Pancreas (tissue), 10 donors: ENCODE measurements at places on chromosomes 3 and 15.

- no peak for DNase-seq
These were observed 1.1 kb downstream of the SSR3 start for GRCh38 chr3:156553705-156554356.

- DNase-seq, result no peak
These were observed 65.6 kb downstream of the MAP4 start for GRCh38 chr3:47950453-47951169.

DNA sequence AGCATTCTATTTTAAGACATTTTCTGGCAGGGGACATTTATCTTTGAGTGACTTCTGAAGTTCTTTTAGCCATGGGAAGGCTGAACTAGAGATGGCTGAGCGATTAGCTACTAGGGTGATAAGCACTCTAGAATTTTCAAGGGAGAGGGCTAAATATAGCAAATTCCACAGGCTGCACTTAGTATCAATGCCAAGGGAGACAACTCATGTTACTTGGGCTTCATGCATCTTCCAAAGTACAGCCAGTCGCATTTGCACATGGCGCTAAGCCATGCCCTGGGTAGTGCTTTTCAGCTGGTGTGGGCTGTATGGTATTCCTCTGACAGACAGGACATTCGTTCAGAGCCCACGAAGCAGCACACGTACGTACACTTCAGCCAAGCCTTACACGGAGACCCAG, 69.6 kb downstream of the RYR3 start:
- no peak for DNase-seq

DNA sequence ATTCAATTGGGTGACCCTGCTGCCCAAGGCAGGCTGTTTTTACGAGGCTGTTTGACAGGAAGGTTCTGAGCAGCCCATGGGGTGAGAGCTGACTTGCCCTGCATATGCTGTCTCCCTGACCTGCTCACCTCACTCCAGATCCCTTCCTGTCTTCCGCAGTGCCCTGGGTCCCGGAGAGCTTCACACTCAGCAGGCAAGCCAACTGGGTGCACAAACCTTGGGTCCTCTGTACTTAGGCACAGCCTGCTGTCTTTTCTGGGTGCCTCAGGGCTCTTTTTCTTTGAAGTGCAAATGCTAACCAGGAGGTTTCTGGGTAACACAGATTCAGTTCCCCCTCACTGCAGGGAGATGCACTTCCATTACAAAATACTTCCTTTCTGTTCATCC, 32.8 kb downstream of the ZXDC start:
- DNase-seq, result peak; percentile 6

DNA sequence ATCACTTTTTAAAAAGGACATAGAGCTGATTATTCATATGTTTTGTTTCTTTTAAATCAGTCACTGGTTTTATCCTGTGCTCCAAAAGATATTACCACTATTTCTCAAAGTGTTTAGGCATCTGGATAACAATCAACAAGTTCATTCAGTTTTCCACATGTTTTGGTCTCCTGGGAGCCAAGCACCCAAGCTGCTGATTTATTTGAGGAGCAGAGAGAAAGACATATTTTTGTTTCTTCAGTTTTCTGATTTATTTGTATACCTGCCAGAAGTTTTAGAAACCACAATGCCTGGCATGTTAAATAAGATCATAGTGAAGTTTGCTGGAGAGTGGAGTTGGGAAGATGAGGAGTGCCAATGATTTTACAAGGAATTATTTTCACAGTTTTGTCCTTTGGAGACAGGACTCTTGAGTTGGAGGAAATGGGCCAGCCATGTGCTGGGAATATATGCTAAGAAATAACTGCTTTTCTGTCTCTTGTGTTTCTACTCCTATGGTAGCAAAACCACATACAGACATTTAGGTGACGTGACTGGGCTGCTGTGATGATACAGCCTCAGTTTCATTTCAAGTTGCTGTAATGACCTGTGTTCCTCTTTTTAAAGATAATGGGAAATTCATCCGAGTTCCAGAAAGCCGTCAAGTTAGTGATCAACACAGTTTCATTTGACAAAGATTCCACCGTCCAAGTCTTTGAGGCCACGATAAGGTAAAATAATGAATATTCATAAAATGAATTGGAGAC, 11.7 kb downstream of the EDEM1 start:
- DNase-seq, result no peak

- no peak for DNase-seq
These were observed 12.4 kb downstream of the NTRK3 start for GRCh38 chr15:88243895-88244787.

GRCh38 chr3:56012721-56013120, 455.5 kb downstream of the ERC2 start:
- DNase-seq, result no peak

DNA sequence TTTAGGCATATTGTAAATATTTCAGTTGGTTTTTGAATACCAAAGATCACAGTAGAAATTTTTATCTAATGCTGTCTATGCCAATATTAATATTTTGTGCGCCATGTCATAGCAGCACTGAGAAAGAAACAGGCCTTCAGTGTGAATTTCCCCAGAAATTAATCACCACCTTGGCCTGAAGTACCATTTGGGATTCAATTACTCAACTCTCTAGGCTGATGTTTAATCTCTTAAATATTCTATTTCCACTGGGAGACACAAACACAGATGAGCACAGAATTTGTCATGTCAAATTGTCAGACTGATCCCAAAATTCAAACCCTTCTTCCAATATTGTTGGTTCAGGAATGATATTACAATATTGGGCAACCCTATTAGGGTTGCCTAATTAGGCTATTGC, 509.3 kb downstream of the ROBO1 start:
- no peak for DNase-seq
